Left ventricle myocardium superior (tissue), 1 donor: ENCODE measurements at places on chromosomes 4 and X.
A peak's percentile ranks its signal among the peaks of the same experiment; 100 is the strongest.

DNA sequence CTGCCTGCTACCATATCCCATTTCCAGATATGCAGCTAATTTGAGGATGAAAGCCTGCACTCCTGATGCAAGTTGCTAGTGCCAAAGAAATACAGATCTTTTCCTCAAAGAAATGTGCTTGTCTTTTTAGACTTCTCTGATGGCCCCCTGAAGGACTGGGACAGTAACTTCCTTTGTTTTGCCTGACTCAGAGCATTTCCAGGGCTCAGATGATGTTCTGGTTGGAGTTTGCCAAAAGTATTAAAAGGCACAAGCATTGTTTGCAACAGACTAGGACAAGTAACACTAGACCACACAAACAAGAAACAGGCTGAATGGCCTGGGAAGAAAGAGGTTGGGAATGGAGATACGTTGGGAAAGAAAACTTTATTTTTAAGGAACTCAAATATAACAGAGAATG is 175.2 kb downstream of the IL13RA2 start:
- DNase-seq: no peak

GRCh38 chr4:104494822-104495559 is at the start of gene CXXC4:
Gene CXXC4 (minus strand): TSS chr4:104494894. CDS start chr4:104491802, 3,092 bp downstream.
- DNase-seq: peak; percentile 82

DNA sequence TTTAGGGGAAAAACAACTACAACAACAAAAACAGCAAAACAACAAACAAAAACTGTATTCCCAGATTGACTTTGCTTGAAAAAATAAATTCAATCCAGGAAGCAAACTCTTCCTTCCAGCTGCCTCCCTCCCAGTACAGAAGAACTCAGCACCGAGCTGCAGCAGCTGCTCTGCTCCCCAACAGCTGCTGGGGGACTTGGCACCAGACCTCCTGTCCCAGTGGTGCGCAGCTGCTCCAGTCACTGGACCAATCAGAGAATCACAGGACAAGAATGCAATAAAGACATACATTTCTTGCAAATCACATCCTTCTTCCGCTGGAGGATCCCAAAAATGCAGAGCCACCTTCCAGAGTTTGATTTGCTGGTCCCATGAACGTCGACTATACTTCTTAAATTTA is 11.8 kb upstream of the FAM53A start:
- no peak for DNase-seq

DNA sequence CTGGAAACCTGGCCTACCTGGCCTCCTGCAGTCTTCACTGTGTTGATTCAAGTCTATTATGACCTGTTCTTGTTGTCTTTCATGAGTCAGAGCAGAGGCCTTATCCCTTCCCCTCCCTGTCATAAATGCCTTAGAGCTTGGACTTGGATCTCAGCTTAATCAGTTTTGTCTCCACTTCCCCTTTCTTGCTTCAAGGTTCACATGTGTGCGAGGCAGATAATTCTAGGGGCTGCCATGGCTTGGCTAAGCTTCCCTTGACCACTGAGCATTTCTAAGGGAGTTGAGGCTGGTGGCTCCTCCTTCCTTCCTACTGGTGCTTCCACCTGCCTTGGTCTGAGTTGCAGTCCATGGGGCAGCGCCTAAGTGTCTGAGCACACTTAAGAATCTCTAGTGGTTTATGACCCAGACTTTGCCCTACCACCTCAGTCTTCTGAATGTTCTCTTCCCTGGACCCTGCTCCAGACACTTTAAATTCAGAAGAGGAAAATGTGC is 1.7 kb upstream of the HEPH start:
- no peak for DNase-seq

DNA sequence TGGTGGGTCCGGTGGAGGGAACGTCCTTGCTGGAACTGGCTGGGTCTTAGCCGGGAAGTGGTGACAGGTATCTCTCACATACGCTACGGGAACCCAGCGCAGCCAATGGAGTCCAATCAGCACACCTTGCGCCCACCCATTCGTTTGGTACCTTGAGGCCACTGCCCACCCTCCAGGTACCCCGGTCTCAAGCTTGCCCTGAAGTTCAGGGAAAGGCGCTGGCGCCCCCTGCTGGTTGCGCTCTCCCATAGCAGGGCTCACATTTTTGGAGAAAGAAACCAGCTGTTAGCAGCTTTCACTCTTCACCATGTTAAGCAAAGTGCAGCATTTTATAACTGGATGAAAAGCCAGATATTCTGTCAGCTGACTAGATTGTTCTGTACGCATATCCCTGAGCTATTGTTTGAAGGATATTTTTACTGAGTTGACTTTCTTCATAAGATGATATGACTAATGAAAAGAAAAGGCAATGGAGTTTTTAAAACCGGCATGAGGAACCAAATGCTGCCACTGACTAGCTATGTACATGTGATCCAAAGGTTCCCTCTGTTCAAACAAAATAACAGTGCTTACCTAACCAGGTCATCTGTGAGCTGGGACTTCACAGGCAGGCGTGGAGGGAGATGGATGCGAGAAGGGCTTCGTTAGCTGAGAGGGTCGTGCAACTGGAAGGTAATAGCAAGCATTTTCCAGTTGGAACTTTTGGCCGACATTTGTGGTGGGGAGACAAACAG is 43.7 kb downstream of the OTOP1 start:
- DNase-seq: no peak

DNA sequence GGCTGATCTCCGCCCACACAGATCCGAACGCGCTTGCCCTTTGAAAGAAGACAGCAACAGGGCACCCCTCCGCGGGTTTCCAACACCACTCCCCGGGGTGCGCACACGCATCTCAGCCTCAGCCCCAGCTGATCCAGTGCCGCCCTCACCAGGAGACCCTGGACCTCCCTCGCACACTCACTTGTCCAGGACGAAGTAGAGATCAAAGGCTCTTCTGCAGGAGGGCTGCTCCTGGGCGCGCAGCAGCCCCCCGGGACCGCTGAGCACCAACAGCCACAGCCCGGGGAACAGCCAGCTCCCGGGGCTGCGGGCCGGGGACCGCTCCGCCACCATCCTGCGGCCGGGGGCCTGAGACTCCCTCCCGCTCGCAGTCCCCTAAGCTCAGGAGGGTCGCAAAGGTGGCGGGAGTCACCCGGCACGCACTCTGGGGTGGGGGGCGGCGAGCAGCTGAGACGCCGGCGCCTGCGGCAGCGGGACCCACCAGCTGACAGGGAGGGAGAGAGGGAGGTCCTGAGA is 743 bp downstream of the ANTXR2 start:
- peak; percentile 64 for DNase-seq

GRCh38 chr4:188821500-188821899 is 682.3 kb downstream of the TRIML1 start:
- no peak for DNase-seq

DNA sequence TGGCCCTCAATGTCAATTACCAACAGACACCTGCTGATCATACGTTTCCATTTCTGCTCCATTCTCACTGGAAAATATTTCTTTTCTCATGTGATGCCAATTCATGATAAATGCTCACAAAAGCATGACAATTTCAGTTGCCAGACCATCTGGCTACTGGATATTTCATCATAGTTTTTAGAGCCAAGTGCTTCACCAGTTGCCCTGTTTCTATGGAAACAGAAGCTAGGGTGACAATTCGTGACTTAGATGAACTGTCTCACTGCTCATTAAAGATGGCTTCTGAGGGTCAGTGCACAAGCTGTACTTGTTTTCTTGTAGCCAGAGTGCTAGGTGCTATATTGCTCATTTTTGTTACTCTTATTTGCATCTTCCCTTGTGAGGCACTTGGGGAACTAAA is 184.9 kb downstream of the COMMD8 start:
- DNase-seq: no peak

DNA sequence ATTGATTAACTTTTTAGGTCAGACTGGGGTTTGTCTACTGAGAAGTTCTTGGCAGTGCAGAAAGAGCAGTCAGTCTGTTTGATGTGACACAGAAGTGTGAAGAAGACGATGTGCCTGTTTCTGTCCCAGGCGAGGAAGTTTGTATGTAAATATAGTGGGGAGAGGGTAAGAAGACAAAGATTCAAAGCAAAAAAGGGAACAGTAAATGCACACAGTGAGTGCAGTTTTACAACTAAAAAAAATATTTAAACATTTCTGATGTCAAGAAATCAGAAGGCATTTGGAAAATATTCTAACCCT is 264.9 kb downstream of the RAPGEF2 start:
- no peak for DNase-seq

DNA sequence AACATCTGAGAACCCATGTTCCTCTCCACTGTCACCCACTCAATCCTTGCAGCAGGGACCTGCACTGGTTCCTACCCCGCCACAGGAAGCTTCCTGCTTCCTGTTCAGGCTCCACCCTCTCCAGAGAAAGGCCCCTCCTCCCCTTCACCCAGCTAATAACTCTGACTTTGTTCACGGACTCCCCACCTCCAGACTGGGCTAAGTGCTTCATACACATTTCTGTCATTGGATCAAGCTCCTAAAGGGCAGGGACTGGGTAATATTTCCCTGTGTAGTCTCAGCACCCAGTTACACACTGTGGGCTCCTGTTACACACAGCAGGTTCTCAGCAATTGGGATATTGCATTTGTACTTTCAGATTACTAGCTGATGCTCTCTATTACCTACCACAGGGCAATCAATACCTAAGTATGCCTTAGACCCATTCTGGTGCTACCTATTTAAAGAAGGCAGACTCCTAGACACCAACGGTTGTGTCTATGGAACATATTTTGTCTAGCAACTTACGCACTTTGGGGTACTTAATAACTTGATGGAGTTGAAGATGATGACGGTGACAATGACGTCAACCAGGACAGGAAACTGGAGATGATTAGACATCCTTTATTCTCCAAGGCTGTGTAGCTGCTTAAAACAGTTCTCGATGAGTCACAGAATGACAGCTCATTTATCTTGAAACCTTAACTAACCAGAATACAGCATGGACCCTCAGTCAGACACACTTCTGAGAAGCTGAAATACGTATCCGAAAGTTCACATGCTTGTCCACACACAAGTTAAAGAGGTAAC is 58.1 kb downstream of the MAML3 start:
- DNase-seq: peak; percentile 38

DNA sequence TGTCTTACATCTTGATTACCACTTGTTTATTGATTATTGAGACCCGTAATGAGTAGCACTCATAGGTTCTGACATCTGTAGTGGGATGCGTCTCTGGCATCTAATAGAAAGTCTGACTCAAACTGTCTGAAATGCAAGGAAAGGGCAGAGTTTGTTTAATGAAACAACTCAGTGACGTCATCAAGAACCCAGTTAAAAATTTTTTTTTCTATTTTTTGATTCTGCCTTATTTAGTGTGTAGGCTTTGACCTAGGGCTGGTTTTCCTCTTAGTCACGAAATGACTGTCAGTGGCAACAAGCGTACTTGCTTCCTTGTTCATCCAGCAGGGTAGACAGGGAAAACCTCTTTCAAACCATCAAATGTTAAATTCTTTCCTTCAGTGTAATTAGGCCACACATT is 3.1 kb upstream of the CDKL5 start:
- no peak for DNase-seq
